ENCODE measurements at places on chromosomes 1 and 21.

- no peak for DNase-seq
These were observed 40.1 kb downstream of the DNM3 start for GRCh38 chr1:171881442-171881841.

- DNase-seq = no peak
These were observed 170.9 kb downstream of the ZBTB18 start for GRCh38 chr1:244221991-244222390.

DNA sequence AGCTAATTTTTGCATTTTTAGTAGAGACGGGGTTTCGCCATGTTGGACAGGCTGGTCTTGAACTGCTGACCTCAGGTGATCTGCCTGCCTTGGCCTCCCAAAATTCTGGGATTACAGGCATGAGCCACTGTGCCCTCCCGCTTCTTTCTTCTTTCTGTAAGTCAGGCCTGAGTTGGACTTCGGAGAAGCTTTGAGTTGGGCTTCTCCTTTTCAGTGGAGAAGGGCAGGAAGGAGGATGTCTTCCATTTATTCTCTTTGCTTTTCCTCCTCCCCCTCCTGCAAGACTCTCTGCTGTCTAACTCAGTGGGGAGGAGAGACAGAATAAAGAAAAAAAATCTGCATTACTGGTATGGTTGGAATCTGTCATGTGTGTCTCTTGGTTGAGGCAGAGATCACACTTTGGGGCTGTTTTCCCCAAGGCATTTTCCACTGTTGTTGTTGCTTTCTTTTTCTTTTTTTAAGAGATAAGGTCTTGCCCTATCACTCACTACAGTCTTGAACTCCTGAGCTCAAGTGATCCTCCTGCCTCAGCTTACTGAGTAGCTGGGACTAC, 13.2 kb upstream of the DEGS1 start:
- DNase-seq = no peak

GRCh38 chr1:229691362-229691761, 65.3 kb downstream of the URB2 start:
- DNase-seq = no peak

DNA sequence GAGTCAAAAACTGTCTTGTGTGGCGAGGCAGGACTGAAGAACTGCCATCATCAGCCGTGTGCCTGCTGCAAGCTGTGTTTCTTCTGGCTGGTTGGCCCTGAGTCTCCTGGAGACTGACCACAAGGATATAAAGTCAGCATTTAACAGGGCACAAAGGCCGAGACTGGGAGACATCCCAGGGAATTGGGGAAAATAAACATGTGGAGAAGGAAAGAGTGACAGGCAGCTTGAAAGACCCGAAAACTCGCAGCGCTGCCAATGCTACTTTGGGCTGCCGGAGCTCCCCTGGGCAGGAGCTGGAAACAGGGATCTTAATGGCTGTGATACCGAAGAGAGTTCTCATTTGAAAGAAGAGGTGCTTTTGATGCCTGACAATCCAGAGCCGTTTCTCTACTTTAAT, 125.3 kb upstream of the HMGB4 start:
- DNase-seq = no peak

GRCh38 chr1:2986549-2987305, 34.5 kb upstream of the ACTRT2 start:
- no peak for DNase-seq

DNA sequence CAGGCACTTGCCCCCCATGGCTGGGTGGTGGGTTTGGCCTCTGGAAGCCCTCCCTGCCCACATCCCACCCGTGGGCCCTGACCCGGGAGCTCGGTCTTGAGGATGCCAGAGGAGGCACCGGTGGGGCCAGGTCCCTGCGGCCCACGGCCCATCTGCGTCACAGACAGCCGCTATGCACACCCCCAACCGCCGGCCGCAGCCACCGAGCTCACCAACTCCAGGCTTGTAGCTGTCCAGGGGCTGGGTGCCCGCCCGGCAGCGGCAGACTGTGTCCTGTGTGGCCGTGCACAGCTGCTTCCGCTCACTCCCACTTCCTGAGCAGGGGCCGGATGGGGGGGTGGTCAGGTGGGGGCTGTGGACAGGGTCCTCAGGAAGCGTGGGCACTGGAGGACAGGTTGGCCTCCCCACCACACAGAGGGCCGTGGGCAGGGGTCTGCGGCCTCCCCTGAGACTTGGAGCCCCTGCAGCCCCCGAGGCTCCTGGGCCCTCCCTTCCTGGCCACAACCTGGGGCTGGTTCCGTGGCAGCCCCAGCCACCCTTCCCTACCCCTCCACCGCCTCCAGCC, 1.1 kb downstream of the TNFRSF4 start:
- peak; percentile 65 for DNase-seq

GRCh38 chr1:40620150-40620549, 45.3 kb downstream of the RIMS3 start:
- no peak for DNase-seq

DNA sequence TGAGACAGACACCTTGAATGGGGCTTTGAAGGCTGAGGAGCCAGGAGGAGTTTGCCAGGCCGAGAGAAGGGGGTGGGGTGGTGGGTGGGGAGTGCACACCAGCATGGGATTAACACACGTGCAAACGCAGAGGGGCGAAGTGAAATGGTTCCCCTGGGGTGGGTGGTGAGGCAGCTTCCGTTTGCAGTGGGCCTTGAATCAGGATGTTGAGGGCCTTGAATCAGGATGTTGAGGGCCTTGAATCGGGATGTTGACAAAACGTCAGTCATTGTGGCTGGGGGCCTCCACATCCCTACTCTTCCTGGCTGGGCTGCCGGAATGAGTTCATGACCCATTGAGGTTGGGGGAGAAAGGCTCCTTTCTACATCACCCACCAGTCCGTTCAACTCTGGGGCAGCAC, 16.6 kb downstream of the LDLRAP1 start:
- no peak for DNase-seq

- DNase-seq = no peak
These were observed 57.1 kb upstream of the SPOCD1 start for GRCh38 chr1:31872658-31873636.

DNA sequence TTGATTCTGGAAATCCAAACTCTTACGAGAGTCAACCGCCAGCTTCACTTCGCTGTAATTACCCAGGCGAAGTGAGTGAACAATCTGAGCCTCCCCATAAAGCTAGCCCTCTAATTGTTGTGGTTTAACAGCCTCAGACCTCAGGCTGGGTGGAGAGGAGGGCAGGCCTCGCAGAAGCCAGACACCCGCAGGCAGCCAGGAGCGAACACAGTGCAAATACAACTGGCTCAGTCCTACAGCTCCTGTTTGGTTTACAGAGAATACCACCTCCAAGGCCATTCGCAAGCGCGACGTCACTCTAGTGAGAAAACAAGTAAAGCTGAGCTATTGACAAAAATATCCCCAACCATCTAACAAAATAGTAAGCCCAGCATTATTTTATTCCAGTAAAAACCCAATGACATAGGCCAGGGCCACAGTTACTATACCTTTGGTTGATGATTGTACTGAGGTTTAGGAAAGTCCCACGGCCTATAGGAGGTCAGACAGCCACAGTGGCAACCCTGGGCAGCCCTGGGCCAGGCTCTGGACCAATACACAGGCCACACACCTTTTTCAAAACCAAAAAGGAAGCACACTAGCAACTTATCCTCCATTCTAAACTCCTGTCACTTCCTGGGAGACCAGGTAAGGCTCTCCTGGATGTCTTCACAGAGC, 163.3 kb downstream of the ETS2 start:
- DNase-seq = no peak

GRCh38 chr1:154813300-154813816, 56.7 kb downstream of the KCNN3 start:
- no peak for DNase-seq

All from CD4-positive, alpha-beta T cell treated with Interleukin-15 for 1 hour (primary cell).